Astrocyte (in vitro differentiated cells and primary cell): ENCODE measurements at places on chromosomes 7 and 10. TPM values are rescaled to one million over a fixed set of nuclear protein-coding genes. Genes with fewer than 3 reads are reported as not detected.

RSPH10B2 gene
- total RNA-seq: 0.29 and 0.59 TPM in 2 replicates

GLI3 gene
- 22.1 and 27.7 TPM in 2 replicates for total RNA-seq

DNA sequence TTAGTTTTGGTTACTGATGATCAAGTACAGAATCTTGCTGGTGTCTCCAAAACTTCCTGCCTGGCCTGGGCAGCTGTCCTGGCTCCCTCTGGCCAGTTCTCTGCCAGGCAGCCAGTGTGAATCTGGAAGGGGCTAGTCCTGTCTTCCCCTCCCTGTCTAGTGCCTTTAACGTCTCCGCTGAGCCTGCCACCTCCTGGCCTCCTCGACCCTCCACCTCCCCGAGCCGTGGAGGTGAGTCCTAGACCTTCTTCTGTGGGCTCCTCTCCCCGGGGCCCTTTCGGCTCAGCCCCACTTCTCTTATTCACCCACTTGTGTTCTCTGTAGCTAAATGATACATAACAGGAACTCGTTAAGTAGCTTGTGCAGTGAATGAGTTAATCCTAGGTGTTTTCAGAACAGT is 218.2 kb downstream of the MGMT start:
- no peaks in the 10 kb centered on the region for H3K4me1 ChIP-seq
- no peak for DNase-seq
- no peak overlapping the region for H3K27ac ChIP-seq
- no peak overlapping the region for H3K4me3 ChIP-seq
- H3K36me3 ChIP-seq: no peaks in the 10 kb centered on the region
- H3K27me3 ChIP-seq: no peaks in the 10 kb centered on the region

NUDCD3 gene
- 86.8 and 94.6 TPM in 2 replicates for total RNA-seq

DNA sequence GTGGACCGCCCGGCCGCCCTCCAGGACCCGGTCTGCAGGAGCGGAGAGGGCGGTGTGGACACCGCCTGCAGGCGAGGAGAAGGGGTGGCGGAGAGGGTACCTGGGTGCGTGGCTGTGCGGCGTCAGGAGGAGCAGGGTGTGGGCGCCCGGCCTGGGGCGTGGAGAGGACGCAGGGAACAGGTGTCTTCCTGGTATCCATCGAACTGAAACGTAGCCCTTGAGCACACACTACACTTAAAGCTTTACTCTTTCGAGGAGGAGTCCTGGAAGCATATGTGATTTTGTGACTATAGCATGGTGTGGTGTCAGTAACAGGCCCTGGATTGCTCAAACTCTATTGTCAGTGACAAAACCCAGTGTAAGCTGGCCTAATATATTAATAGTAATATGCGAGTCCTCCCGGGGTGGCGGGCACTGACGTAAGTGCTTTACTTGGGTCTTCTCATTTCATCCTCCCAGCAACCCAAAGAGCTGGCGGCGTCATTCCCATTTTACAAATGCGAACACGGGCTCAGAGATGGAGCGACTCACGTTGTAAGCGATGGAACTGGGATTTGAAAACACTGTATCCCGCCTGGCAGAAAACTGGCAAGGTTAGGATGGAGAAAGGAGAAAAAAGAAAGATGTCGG is 508 bp upstream of the TECPR1 start:
- no peaks in the 10 kb centered on the region for H3K36me3 ChIP-seq
- peak overlapping the region; percentile 79 for H3K4me3 ChIP-seq
- no peak for DNase-seq
- peak overlapping the region; percentile 25 for H3K27ac ChIP-seq
- peaks cover 5% of the 10 kb centered on the region for H3K4me1 ChIP-seq

GRCh38 chr7:28539289-28539981 is 127.1 kb downstream of the CREB5 start:
- no peaks in the 10 kb centered on the region for H3K4me1 ChIP-seq
- H3K27me3 ChIP-seq: no peaks in the 10 kb centered on the region
- H3K27ac ChIP-seq: no peak overlapping the region
- H3K36me3 ChIP-seq: no peaks in the 10 kb centered on the region
- no peak for DNase-seq

DNA sequence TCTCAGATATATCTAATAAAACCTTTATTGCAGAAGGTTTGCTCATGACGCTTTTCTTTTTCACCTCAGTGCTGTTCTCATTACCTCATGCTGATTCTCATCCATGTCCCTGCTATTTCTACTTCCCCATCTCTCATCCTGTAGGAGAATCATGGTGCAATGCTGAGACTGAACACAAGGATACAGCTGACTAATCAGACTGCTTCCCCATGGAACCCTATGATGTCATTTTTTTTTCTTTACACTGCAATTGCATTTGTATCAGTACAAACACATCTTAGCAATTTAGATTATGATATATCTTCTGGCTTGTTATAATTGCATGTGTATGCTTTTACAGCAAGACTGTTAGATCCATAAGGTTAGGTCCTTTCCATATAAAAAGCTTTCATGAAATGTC is 93.7 kb downstream of the SEMA3A start:
- H3K27ac ChIP-seq: no peak overlapping the region
- no peaks in the 10 kb centered on the region for H3K27me3 ChIP-seq
- no peak for DNase-seq
- no peaks in the 10 kb centered on the region for H3K4me1 ChIP-seq
- H3K36me3 ChIP-seq: no peaks in the 10 kb centered on the region
